Left cardiac atrium (tissue), 4 donors: ENCODE measurements at places on chromosomes 2 and 18. TPM values are rescaled to one million over a fixed set of nuclear protein-coding genes. Genes with fewer than 3 reads are reported as not detected.

DNA sequence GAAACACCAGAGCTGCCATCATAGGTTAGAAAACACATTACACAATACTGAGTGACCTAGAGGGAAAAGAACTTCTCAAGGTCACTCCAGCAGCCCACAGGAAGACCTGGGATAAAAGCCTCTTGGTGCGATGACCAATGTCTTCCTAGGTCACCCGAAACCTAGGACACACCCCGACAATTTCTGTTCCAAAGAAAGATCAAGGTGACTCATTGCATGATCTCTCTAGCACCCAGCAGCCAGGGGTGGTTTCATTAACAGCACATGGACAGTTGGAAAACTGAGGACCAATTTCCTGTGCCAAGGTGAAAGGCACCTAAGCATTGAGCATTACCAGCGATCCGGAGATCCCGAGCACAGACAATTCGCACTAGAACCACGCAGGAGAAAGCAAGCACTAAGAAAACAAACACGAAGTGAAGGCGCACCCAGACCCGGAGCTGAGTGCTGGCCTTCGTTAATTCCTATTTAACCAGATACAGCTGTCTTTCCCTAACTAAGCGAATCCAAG is 1.5 kb downstream of the CACNB4 start:
- DNase-seq, result no peak

DHX57 gene
- 6.7 TPM for total RNA-seq

DNA sequence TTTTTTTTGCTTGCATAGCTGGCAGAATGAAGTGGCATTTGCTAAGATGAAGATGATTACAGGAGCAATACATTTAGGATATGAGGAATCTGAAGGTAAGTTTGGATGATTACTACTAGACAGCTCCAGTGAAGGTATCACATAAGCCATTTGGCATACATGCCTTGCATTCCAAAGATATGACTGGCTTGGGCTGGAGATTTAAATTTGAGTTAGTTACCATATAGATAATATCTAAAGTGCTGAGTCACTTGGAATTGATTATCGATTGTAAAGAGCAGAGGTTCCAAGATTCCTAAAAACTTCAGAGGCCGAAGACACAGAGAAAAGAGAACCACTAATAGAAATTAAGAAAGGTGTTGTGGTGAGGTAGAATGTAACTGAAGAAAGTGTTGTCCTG is 1026.4 kb downstream of the DSC3 start:
- no peak for DNase-seq

- no peak for DNase-seq
Measured at GRCh38 chr2:141001750-141002149, 1129.1 kb downstream of the LRP1B start.

DNA sequence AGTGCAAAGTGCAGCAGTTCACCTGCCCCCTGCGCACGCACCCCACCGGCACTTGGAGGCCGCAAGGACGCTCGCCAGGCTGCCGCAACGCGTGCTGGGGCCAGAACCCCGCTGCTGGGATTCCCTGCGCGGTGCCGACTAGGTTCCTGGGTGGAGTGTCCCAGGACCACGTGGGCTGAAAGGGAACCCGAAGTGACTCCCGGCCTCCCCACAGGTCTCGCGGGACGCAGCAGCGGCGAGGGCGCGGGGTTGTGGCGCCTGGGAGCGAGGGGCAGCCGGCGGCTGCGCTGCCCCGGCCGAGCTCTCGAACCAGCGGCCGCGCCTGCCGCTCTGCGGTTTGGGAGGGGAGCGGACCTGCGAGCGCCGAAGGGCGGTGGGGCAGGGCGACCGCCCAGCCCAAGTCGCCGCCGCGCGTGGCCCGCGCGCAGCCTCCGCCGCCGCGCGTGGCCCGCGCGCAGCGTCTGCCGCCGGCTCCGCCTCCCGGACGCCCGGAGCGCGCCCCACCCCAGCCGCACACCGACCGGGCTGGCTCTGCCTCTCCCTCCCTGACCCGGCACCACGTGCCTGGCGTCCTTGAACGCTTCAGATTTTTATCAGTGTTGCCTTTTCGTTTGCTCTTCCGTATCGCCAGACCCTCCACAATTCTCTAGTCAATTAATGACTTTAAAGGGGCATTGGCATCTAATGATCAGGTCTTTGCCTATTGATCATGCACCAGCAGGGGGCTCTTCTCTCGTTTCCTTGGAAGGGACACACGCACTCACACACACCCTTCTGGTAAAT is at the start of gene FTCDNL1:
Gene FTCDNL1 (minus strand): TSS at position 475 of the 783 bp plus-strand sequence. CDS start 2,230 bp downstream, outside the sequence.
- DNase-seq, result peak; percentile 71

POMC gene
- 5.3 TPM for total RNA-seq

DNA sequence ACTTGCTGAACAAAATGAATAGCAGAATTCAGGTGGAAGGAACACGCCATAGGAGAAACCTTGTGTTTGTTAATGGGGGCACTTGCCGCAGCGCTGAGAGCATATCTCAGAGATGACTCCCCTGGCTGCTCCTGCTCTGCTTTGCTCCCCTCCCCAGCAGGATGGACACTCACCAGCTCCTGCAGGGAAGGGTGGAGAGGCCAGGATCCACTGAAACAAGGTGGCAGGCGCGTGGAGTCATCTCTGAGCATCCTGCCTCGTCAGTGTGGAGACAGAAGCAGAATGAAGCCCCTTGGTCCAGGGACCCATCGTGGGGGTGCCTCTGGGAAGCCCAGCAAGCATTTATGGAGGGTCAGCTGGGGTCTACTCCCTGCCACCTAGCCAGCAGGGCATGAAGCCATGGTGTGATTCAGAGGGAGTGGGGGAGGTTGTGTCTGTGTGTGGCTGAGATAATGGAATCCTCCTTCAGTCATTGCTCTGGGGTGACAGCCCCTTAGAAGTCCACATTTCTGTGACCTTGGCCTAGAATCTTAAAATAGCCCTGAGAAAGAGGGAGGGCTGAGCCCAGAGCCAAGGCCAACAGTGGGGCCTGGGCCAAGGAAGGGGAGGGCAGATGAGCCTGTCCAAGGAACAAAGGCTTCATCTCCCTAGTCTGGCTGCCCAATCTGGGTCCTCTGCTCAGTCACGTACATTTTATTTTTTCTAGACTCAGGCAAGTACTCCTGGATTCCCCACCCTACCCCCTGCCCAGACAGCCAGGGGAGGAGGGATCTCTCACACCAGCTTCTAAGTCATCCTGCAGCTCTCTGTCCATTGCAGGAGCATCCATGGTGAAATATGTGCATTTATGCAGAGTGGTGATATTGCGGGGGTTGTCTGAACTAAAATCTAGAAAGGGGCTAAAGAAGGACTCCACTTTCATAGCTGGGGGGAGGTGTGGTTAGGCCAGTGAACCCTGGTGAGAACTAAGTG is 215.4 kb downstream of the ZBTB7C start:
- DNase-seq, result peak; percentile 49

- peak; percentile 64 for DNase-seq
Measured at GRCh38 chr2:11343650-11344341, 640 bp downstream of the ROCK2 start.

RUFY4 gene
- not detected for total RNA-seq

DNA sequence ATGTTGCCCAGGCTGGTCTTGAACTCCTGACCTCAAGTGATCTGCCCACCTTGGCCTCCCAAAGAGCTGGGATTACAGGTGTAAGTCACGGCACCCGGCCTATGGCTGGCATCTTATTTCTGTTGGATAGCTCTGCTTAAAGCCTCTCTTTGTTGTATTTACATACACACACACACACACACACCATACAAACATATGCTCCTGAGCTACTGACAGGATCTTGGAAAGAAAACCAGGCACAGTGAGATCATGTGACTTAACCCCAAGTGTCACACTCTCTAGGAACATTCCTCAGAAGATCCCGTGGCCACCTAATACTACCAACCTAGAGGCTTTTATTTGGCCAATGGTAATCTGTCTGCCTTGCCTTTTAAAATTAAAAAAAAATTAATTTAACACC is 85.1 kb upstream of the HAAO start:
- no peak for DNase-seq

MGAT4A gene
- 41.6 TPM for total RNA-seq

- no peak for DNase-seq
Measured at GRCh38 chr2:150392614-150393013, 94.9 kb downstream of the RND3 start.

DNA sequence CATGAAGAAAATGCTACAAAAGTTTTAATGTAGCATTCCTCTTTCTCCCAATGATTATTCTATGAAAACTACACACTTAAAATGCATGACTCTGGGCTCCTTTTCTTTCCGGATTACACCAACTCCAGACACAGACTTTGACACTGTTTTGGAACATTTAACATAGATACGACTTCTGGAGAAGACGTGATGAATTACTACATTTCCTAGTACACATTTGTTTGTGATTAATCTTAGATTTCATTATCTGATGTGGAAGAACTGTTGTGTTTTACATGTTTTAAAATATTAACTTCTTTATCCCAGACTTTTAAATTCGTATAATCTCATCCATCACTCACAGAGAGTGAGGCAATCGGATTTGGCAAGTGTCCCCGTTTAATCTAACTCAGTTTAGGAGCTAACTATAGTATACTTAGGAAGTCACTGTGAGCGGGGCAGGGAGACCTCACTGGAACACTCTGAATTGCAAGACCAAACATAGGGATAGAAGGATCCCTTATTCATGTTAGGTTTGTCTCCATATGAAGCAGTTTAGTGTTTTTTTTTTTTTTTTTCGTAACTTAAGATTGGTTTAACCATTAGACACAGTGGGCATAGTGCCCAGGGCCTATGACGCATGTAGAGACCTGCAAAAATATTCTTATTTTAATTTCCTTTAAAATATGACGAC is 66.7 kb downstream of the PDE1A start:
- peak; percentile 64 for DNase-seq

LHCGR gene
- 0.44 TPM for total RNA-seq

- DNase-seq, result no peak
Measured at GRCh38 chr2:198711484-198711883, 746.3 kb downstream of the SATB2 start.

DNA sequence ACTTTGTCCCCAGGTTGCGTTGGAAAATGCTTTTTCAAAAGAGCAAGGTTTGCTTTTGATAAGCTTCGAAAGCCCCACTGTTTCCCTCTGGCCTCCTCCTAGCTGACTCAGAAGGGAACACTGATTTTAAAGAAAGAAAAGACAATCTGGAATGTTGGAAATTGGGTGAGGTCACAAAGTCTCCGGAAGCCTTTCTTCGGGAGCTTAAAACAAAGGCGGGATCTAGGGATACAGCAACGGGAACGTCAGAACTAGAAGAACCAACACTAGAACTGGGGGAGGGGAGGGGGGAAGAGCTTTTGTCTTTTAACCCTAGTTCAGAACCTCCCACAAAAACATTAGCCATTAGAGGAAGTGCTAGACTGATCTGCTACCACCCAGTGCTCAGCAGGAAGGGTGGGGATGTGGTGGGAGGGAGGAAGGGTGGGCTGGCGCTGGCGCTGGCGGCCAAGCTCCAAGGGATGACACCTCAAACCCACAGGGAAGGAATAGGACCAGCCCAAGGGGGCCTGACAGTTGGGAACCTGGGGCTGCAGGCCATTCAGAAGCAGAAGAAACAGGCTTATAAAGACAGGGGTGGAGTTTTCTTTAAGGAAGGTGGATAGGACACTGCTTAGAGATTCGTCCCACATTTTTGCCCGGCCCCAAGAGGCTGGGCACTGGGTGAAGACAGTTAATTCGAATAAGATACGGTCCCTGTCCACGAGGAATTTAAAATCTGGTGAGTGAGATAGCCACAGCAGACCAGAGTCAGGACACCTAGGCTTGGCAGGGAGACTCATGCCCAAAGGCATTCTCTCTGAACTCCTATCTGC is 1.7 kb downstream of the TMSB10 start:
- peak; percentile 82 for DNase-seq

GRCh38 chr2:70995426-70995729 is 705 bp upstream of the TEX261 start:
- no peak for DNase-seq

DNA sequence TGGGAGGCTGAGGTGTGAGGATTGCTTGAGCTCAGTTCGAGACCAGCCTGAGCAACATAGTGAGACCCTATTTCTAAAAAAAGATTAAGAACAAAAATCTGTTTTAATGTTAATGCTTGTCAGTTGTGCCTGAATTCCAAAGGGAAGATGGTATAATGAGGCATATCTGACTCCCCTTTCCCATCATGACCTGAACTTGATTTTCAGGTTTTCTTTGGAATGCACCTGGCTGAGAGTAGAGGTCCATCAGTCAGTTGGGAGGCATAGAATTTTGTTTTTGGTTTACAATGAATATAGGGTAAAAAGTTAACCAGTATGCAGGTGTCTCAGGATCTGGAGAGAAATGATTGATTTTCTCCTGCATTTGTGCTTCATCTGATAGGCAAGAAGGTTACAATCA is 20.4 kb downstream of the RPIA start:
- DNase-seq, result no peak

- no peak for DNase-seq
Measured at GRCh38 chr18:22175346-22175745, 6.0 kb downstream of the GATA6 start.

DNA sequence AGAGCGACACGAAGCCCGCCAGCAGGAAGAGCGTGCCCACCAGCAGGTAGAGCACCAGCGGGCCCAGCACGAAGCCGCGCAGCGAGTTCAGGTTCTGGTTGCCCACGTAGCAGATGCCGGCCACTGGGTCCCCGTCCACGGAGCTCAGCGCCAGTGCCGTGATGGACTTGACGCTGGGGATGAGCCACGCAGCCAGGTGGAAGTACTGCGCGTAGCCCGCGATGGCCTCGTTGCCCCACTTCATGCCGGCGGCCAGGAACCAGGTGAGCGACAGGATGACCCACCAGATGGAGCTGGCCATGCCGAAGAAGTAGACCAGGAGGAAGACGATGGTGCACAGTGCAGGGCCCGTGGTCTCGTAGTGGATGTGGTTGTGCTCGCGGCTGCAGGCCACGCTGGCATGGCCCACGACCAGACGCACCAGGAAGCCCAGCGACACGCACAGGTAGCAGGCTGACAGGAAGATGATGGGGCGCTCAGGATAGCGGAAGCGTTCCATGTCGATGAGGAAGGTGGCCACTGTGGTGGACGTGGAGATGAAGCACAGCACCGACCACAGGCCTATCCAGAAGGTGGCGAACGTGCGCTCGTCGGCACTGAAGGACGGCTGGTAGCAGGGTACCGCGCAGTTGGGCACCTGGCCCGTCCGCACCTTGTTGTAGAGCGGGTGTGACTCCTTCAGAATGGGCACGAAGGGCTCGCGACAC is 2.1 kb downstream of the FZD5 start:
- peak; percentile 59 for DNase-seq

DSC3 gene
- 1.0 TPM for total RNA-seq

DNA sequence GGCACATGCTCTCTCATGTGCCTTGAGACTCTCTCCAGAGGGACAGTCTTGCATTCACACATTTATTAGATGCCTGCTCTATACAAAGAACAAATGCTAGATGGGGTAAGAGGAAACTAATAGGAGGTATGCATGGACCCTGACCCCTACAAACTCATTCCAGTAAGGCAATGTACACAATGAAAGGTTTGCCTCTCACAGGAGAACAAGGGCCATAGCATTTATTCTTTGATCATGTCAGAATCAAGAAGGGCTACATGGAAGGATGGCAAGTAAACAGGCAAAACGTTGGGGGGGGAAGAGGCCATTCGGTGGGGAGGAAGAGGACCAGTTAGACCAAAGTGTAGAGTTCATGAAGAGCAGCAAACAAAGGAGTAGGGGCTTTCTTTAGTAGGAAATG is 130.2 kb downstream of the TMEM163 start:
- DNase-seq, result no peak

GRCh38 chr2:190123956-190124355 is 61.4 kb upstream of the MSTN start:
- no peak for DNase-seq
